ENCODE measurements at places on chromosomes 5 and 9. TPM values are rescaled to one million over a fixed set of nuclear protein-coding genes. Genes with fewer than 3 reads are reported as not detected.
A peak's percentile ranks its signal among the peaks of the same experiment; 100 is the strongest.

DNA sequence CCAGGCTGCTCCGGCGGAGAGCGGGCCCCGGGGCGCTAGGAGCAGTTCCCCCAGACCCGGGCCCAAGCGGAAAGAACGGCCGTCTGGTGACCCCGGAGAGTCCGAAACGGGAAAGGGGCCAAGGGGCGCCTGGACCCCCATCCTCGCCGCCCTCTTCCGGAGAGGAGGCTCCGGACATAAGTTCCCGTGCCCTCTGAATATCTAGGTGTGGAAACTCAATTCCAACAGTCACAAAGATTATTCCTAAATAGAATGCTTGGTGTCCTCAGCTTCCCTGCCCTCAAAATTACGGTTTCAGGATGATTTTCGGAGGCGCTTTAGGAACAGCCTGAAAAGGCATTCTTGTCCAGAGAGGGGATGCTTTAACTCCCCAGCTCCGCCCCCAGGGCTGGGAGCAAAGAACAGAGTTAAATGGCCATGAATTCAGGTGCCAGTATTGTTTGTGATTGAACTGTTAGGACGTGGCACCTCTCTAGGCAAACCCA lies 681 bp upstream of the LHFPL2 start:
- peak; percentile 64 for DNase-seq

- DNase-seq: no peak
These were observed 92.8 kb upstream of the SLC44A1 start for GRCh38 chr9:105151686-105151995.

- DNase-seq: no peak
These were observed 983.0 kb upstream of the WWC1 start for GRCh38 chr5:167308466-167308865.

DNA sequence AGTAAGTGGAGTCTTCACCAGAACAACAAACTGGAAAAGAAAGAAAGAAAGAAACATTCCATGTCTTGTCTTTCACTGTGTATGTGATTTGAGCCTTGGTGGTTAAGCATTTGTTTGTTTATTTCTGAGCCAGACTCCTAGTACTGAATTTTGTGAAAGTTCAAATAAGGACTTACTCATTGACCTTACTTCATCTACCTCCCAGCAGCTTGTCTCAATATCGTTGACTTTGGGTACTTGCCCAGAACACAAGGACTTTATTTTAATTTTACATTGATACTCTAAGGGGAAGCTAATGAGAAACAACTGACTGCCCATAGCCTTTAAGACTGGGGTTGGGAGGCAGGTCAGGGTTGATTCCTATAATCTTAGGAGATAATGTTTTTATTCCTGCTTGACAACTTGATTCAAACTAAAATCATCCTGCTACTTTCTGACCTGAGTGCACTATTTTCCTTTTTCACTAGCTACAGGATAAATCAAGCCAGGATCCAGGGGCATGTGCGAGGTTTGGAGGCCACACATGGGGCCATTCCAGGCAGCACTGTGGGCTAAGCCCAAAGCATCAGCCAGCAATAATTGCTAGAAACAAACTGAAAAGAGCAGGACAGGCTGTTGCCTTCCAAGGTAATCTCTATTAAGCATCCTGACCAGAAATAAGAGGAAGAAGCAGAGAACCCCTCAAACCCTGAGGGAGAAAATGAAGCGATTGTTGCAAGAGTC lies 138.9 kb upstream of the RUSC2 start:
- no peak for DNase-seq

- no peak for DNase-seq
These were observed 332.9 kb downstream of the SLIT3 start for GRCh38 chr5:168967882-168968620.

- no peak for DNase-seq
These were observed 6.1 kb upstream of the AP3B1 start for GRCh38 chr5:78300464-78301045.

DNA sequence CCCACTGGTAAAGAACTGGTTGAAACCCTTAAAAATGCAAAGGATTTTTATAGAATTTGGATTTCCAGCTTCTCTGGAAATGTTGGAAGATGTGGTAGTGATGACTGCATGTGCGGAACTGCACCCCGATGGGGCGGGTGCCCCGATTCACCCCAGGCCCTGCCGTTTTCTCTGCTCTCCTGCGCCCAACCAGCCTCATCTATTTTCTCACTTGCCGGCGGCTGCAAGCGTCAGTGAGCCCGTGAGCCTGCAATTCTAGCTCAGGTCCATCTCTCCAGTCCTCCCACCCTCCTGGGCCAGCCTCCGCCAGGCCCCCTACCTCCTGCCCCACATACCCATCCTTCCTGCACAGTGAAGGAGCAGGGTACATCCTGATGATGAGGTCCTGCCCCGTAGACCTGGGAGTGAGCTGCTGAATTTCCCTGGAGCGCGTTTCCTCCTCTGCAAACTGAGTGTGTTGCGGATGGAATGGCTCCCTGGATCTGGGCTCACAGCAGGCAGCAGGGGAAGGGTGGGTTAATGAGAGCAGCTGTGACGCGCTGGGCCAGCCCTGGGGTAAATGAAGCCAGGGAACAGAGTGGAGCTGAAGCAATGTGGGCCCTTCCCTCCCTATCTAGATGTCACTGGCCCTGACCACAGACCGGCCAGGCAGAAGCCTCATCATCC lies 45.9 kb upstream of the PHYKPL start:
- no peak for DNase-seq

- DNase-seq: peak; percentile 30
These were observed 54.2 kb upstream of the NCS1 start for GRCh38 chr9:130117816-130118632.

DNA sequence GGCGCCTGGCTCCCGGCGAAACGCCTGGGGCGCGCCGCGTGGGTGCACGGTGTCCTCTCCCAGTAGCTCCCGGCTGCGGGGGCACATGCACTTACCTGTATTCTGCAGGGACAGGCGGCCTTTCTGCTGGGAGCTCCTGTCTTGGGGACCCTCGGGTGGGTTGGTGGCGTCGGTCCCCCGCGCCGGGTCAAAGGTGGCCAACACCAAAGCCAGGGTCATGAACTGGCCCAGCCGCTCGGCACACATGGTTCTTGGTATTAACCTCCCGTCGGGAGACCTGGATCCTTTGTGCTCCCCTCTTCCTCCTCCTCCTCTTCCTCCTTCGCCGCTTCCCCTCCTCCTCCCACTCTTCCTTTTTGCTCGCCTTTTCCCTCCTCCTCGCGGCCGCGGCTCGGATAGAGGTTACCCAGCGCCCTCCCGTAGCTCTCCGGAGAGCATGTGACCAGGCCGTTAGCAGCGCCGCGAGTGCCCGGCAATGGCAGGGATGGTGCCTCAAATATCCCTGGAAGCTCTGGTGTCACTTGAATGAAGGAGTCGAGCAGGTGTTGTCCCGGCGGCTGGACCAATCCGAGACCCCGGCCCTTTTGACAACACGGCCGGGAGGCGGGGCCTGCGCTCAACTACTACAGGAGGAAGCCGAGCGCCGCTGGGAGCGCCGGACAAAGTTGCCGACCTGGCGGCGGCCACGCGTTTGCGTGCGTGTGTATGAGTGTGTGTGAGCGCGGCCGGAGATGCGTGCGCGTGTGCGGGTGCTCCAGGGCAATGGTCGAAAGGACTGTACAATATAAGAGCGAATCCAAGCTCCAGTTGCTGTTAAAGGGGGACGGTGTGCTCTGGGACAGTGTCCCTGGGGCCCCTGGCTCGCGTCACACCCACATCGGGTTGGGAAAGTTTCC lies at the start of gene STC2:
Gene STC2, minus strand, starts transcription at position 467 of the 896 bp plus-strand sequence. Its CDS starts 221 bp downstream, at position 246.
- DNase-seq: peak; percentile 98

- peak; percentile 41 for DNase-seq
These were observed 94.0 kb downstream of the PHF2 start for GRCh38 chr9:93670208-93671019.

DNA sequence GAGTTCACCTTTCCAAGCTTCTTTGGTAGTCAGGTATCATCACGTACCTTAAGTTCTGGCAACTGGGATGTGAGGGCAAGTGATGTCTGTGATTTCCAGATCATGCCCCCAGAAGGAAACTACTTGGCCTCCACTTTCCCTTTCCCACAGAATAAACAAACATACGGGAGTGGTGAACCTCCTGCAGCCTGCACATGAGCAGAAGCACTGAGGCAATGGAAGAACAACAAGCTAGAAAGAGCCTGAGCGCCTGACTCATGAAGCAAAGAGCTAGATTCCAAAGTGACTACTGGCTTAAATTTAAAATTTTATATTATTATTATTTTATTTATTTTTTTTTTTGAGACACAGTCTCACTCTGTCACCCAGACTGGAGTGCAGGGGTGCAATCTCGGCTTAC lies 35.0 kb downstream of the ARL15 start:
- DNase-seq: no peak

- DNase-seq: no peak
These were observed 17.2 kb downstream of the PITX1 start for GRCh38 chr5:135016861-135017290.

GRCh38 chr9:20563917-20564316 lies 58.4 kb downstream of the MLLT3 start:
- no peak for DNase-seq

GRCh38 chr9:124014956-124015660 lies 3.5 kb downstream of the LHX2 start:
- peak; percentile 86 for DNase-seq

DNA sequence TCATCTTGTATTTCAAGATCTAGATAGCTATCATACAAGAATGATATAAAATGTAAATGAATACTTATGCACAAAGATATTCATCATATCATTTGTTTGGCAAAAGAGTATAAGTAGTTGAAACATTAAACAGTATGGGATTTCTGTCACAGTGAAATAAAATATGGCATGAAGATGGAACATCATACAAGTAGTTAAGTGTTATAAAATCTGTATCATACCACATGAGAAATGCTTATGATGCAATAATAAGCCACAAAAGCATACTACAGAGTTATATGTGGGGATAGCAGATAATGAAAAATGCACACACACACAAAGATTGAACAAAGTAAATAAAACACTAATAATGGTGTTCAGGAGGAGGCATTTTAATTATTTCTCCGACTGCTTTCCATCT lies 838.0 kb upstream of the DMAC1 start:
- DNase-seq: no peak

GRCh38 chr5:143168171-143168741 lies 235.2 kb downstream of the NR3C1 start:
- DNase-seq: no peak

GRCh38 chr9:127837346-127837745 lies 17.1 kb downstream of the ENG start:
- no peak for DNase-seq

- DNase-seq: peak; percentile 68
These were observed 13.7 kb upstream of the CAMSAP1 start for GRCh38 chr9:135920973-135921585.

PCDHA9 gene
- 0.03 TPM for total RNA-seq

SOX30 gene
- total RNA-seq: 0.04 TPM

SPDL1 gene
- total RNA-seq: 43.1 TPM

NIPBL gene
- total RNA-seq: 17.3 TPM

CARD9 gene
- total RNA-seq: 0.28 TPM

TMOD1 gene
- 0.52 TPM for total RNA-seq

KIAA1958 gene
- total RNA-seq: 17.6 TPM

SLC28A3 gene
- not detected for total RNA-seq

PRLR gene
- total RNA-seq: 2.0 TPM

RAPGEF6 gene
- 6.1 TPM for total RNA-seq
